ENCODE measurements at places on chromosomes 3 and 15.
A peak's percentile ranks its signal among the peaks of the same experiment; 100 is the strongest.

DNA sequence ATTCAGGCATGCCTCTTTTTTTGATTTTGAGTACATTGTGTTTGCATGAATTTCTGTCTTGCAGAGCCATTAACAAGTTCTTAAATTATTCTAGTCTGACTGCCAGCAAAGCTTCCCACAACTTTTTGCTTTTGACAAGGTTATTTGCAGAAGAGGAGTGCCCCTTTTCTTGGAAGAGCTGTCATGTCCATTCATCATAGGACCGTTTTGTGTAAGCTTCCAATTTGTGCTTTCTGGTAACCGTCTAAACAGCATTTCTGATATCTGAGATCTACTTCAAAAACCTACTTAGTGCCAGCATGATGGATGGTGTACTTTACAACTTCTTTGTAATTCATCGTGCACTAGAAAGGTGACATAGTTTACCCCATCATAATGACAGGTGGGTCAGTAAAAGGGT is 379.7 kb downstream of the NAALADL2 start:
- no peak for DNase-seq

DNA sequence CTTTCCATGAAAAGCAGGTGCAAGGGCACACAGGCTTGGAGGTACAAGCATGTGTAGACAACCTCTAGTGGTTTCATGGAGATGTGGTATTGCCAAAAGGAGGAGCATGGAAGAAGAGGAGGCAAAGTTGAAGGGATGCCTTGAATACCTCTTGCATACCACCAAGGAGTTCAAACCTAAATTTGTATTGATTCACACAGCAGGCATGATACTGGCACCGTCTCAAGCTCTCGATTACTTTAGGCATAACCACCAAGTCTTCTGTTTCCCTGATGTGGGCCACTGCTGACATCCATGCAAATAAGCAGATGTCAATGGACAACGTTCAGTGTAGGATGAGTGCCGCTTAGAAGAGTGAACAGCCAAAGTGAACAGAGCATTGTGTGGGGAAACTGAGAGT is 87.1 kb downstream of the SCN11A start:
- DNase-seq = no peak

DNA sequence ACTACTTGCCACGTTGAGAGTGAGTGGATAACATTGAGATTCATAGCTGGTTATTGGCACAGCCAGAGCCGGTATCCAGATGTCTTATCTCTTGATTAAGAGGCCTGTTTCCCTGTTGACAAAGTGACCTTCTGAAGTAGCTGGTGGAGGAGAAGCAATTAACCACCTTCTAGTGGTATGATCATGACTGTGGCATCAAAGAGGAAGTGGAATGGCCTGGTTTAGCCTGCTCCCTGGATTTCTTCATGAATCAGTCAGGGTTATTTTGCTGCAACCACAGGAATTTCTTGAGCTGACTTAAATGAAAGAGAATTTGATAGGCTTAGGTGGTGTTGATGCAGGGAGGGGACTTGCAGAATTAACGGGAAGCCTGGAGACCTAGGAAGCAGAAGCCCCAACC is 398.3 kb downstream of the MFSD1 start:
- DNase-seq = no peak

DNA sequence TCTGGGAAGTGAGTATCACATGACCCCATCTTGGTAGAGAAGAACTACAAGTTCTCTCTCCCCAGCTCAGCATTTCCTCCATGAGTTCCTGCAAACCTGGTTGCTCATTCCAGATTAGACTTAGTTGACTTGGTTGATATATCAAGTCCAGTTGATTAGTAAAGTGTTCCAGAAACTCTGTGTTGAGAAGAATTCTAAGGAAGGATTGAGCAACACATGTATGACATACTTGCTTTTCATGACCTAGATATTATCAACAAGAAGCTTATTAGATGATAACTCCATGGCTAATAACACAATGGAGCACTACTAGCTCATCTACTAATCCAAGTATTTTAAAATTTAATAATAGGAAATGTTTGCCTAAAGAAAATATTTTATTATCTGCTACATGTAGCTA is 6.4 kb upstream of the EID1 start:
- no peak for DNase-seq

- DNase-seq = peak; percentile 63
These were observed 778 bp upstream of the AP4E1 start for GRCh38 chr15:50907601-50908208.

DNA sequence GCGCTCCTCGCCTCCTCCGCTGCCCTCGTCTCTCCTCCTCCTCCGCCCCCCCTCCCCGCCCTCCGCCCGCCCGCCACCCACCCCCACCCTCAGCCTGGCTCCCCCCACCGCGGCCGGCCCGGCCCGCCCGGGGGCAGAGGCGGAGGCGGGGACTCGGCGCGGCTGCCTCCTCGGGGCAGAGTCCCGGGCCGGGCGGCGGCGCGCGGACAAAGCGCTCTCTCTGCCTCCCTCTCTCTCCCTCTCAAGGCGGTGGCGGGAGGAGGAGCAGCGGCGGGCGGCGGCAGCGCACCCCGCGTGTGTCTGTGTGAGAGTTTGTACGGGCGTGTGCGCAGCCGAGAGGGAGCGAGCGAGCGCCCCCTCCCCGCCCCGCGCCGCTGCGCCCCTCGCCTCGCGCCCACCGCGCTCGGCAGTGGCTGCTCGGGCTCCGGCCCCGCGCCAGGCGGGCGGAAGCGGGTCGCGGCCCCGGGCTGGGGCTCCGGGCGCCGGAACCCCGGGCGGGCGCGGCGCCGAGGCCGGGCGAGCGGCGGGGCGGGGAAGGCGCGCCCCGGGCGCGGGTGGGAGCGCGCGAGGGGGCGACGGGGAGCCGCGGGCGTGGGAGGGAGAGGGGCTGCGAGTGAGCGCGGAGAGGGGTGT is at the start of gene IGF2BP2:
Gene IGF2BP2, minus strand, starts transcription at position 37 of the 633 bp plus-strand sequence. CDS start 82 bp downstream, outside the sequence.
- DNase-seq = no peak

DNA sequence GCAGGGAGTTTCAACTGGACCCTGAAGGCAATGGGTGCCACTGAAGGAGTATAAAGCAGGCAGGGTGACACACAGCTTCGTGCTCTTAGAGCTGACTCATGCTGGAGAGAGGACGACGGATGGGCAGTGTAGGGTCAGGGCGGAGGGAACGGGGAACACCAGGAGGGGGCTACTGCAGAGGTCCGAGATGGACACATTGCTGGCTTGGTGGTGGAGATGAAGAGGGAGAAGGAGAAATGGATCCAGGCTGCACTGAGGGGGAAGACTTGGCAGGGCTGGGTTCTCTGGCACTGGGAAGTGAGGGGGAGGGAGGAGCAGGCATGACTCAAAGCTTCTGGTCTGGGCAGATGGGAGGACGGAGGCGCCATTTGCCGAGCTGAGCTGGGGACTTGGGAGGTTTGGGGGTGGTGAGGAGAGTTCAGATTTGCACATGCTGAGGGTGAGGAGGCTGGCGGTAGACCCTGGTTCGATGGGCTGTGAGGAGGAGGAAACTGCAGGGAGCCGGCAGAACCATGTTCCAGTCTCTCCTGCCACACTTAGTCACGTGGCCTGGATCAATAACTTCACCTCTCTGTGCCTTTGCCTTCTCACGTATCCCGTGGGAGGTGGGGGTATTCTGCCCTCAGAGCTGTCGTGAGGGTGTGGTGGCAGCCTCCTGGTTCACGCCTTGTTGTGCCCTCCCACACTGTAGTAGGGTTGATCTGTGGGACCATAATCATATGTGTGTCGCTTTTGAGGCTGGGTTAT is 4.6 kb upstream of the KCTD6 start:
- DNase-seq = no peak

GRCh38 chr15:101368861-101369642 is 74.0 kb upstream of the SNRPA1 start:
- no peak for DNase-seq

GRCh38 chr3:115099986-115100571 is 47.0 kb downstream of the ZBTB20 start:
- peak; percentile 19 for DNase-seq

DNA sequence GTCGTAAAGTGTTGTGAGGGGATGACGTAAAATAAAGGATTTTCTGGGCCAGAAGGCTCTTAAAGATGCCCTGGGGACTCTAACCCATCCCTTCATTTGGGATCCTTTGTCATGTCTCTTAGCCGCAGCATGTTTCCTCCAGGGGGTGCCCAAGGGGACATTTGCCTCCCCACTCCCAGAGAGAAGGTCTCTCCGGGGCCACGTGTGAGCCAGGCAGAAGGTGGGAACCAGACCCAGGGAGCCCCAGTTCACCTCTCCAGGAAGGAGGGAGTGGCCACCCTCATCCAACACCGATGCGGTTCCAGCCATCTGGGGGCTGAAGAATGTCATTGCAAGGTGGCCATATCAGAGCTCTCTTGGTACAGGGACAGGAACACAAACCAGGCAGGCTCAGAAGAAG is 25.2 kb downstream of the ST8SIA2 start:
- DNase-seq = no peak

GRCh38 chr15:79738143-79738542 is 158.7 kb downstream of the MTHFS start:
- no peak for DNase-seq
